Effector memory CD4-positive, alpha-beta T cell (primary cell): ENCODE measurements at places on chromosomes 6 and 20.

DNA sequence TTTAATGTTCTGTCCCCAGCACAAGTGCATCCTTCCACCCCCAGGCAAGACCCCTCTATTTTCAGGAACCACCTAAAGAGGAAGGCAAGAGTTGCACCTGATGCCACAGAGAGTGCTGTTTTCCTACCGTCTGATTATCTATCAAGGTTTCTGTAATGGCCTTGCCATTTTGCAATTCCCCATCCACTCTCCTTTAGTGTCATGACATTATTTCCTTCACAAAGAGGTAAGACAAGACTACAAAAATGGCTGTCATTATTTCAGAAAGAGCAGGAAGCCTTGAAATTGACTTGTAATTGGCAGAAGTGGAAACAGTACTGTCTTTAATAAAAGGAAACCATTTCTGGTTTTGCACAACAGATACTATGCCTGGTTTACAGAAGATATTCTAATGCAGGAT, 426.7 kb downstream of the PTPRT start:
- DNase-seq: no peak

GRCh38 chr6:125886914-125887313, 69.7 kb upstream of the HINT3 start:
- DNase-seq: no peak

DNA sequence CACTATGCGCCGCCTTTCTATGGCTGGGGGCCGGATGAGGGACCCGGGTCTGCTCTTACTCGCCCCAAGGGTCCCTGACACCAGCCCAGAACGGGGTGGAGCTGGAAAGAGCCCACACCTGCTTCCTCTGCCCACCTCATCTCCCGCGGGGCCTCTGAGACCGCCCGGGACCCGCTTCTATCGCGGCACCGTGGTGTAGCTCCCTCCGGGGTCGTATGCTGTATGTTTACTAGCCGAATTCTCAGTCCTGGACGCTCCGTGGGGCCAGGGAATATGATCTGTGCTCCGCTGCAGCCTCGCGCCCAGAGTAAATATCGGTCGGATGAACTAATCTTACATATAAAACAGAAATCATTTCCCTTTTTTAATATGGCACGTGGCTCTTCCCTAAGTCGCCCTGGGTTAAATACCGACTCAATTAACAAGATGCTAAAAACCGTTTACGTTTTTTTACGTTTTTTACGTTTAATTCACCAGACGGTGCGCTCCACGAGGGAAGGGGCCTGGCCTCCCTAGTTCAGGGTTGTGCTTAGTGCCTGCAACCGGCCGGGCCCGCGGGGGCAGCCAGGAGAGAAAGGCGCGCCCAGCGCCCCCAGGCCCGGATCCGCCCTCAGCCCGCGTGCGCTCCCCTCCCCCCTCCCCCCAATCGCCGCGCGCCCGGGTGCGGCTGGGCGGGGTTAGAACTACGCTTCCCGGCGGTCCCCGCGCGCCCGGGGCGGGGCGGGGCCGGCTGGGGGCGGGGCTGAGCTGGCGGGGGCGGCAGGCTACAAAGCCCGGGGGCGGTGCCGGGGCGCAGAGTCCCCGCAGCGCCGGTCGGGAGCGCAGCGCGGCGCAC, at the start of gene RBM38:
Gene RBM38, plus strand, starts transcription at position 793 of the 835 bp plus-strand sequence. CDS start 186 bp downstream, outside the sequence.
- DNase-seq: peak; percentile 61

GRCh38 chr6:134531611-134532010, 213.7 kb upstream of the SGK1 start:
- no peak for DNase-seq

DNA sequence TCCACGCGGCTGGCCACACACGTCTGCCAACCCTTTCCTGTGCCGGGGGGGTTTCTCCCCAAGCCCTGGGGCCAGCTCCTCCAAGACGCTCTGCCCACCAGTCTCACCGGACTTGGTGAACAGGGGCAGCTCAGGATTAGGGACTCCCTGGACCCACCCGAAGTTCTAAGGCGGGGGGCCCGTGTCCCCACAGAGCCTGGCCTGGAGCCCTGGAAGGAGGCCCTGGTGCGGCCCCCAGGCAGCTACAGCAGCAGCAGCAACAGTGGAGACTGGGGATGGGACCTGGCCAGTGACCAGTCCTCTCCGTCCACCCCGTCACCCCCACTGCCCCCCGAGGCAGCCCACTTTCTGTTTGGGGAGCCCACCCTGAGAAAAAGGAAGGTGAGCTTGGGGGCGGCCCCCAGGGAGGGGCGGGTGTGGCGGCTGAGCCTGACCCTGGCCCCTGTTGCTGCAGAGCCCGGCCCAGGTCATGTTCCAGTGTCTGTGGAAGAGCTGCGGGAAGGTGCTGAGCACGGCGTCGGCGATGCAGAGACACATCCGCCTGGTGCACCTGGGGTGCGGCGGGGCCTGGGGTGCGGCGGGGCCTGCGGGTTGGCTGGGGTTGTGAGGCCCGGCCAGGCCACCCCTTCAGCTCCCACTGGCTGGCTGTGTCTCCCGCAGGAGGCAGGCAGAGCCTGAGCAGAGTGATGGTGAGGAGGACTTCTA, 2.3 kb downstream of the SLC2A4RG start:
- no peak for DNase-seq

GRCh38 chr6:142833054-142833453, 111.9 kb downstream of the HIVEP2 start:
- no peak for DNase-seq

GRCh38 chr6:43862925-43863324, 92.9 kb downstream of the VEGFA start:
- no peak for DNase-seq

GRCh38 chr20:54151075-54151439, 22.7 kb downstream of the CYP24A1 start:
- no peak for DNase-seq

- no peak for DNase-seq
These were observed 31.9 kb upstream of the PRELID3B start for GRCh38 chr20:59074456-59074855.

GRCh38 chr6:36679043-36679833, 724 bp downstream of the CDKN1A start:
- peak; percentile 32 for DNase-seq
